ENCODE measurements at places on chromosomes 1 and 21.

DNA sequence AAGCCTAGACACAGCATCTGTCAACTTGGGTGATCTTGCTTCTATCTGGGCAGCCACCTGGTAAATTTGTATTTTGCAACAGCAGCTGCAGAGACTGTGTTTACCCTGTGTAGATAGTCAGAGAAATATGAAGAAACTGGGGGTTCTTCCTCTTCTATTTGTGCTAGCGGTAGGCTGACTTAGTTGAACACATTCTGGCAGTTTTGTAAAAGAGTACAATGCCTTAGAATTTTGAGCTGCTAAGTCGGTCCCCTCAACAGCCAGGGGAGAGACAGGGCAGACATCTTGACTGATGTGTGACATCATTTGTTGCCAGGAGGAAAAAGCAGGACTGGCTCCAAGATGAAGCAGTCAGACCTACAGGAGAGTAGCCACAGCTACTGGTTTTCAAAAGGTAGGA is 53.7 kb downstream of the KCNJ6 start:
- peak; percentile 35 for DNase-seq

- DNase-seq: no peak
Observed at GRCh38 chr1:229388897-229389580, 44.9 kb downstream of the ACTA1 start.

DNA sequence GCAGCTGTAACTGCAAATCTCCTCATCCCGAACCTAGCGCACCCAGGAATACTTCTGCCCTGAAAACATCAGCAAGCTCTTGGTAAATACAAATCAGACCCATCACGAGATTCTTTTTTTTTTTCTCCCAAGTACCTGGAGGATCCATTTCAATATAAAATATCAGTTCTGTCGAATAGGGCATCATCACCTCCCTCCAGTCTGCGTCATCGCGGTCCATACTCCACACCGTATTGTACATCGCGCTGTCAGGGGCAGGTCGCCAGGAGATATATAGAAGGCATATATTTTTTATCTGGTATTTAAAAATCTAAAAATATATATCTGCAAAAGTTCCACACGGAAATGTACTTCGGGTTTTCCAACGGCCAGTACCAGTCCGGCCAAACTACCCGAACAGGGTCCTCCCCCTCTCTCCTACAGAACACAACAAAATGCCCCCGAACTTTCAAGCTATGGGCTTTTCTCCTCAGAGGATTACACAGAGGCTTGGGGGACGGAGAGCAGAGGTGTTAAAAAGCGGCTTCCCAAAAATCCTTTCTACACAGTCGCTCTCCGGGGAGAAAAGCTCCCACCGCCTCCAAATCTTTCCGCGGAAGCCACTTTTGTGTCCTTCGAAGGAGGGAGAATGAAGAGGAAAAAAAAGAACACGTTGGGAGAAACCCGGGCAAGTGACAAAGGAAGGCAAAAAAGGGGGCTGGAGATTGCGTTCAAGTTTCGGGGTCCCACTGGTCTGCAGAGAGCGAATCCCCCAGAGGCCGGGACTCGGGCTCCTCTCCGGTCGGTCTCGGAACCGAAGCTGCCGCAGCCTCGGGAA is 509 bp downstream of the PIK3R3 start:
- peak; percentile 25 for DNase-seq

DNA sequence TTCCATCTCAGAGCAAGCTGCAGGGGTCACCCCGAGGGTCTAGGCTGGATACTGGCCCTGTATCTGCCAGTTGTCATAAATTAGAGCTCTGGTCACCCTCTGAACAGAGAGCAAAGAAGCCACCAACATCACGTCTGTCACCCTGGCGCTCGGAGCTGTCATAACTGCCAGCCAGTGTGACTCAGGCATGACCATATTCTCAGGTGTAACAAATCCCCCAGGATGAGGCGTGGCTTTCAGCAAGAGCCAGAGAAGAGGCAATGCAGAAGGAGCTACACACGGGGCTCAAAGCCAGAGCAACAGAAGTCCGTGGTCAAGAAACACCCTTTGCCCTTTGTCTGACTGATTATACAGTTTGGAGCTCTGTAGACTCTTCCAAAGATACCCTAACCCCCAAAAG is 40.0 kb downstream of the PRAMEF20 start:
- no peak for DNase-seq

DNA sequence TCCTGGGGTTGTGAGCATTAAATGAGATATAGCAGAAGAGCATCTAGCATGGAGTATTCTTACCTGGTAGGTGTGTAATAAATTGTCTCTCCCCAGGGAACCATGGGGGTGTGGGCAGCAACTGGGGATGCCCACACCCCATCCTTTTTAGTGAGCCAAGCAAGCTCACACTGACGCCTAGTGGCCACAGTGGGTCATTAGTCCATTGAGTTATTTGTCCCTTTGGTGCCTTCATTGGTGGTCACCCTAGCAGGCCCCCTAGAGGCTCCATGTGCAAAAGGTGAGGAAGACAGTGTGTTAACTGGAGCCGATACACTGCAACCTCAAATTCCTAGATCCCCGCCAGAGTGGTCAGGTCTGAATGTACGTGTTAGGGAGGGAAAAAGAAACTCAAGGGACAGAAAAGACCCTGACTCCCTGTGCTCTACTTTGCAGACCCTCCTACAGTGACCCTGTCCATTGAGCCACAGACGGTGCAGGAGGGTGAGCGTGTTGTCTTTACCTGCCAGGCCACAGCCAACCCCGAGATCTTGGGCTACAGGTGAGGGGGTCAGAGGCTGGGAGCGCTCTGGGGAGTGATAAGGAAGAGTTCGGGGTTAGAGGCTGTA is 93.3 kb upstream of the CD1D start:
- DNase-seq: peak; percentile 73

GRCh38 chr1:218211241-218211640 is 73.9 kb upstream of the RRP15 start:
- DNase-seq: no peak

DNA sequence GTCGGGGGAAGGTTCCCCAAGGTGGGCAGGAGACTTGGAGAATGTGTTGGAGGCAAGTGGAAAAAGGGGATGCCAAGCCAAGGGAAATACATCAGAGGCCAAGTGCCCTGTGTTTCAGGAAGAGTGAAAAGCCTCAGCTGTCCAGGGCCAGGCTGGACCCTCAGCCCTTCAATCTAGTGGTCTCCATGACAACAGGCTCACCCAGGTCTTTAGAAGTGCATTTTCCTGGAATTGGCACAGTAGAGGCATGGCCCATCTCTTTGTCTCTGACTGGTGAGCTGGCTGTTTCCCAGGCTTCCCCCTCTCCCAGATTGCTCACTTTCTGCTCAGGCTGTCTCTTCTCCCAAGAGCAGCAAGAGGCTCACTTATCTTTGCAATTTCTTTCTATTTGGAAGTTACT is 10.4 kb upstream of the RHBG start:
- DNase-seq: no peak

GRCh38 chr1:223429313-223429731 is 36.1 kb downstream of the CCDC185 start:
- peak; percentile 74 for DNase-seq

GRCh38 chr1:26949926-26950319 is 10.3 kb downstream of the KDF1 start:
- DNase-seq: peak; percentile 25

- no peak for DNase-seq
Observed at GRCh38 chr1:52355847-52356505, 10.0 kb downstream of the CC2D1B start.

- DNase-seq: no peak
Observed at GRCh38 chr1:110425612-110426152, 18.2 kb upstream of the LAMTOR5 start.

GRCh38 chr1:115946116-115946515 is 30.2 kb upstream of the SLC22A15 start:
- DNase-seq: no peak

- DNase-seq: no peak
Observed at GRCh38 chr1:54365398-54365797, 40.8 kb downstream of the SSBP3 start.

- no peak for DNase-seq
Observed at GRCh38 chr1:239833723-239834122, 258.0 kb upstream of the FMN2 start.

DNA sequence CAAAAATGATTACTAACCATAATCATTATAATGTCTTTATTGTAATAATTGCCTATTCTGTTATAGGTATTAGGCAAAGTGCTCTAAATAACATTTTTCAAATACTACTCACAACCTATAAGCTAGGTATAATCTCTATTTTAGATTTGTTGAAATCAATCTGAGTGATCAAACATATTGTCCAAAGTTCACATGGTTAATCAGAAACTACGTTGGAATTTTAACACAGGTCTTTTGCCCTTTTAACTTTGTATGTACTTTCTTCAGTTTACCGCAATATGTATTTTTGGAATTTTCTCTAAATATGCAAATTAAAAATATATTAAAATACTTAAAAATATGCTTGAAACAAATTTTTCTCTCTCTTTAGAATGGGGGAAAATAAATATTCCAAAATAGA is 1563.2 kb downstream of the KCNT2 start:
- DNase-seq: no peak

Measured in RWPE1 (cell line).